Heart right ventricle (tissue), 16 donors: ENCODE measurements at places on chromosomes 5 and 9. TPM values are rescaled to one million over a fixed set of nuclear protein-coding genes. Genes with fewer than 3 reads are reported as not detected.

KIAA1191 gene
- 110 TPM for total RNA-seq

FUT7 gene
- not detected for total RNA-seq

CENPH gene
- total RNA-seq = 2.6 TPM

CARD9 gene
- total RNA-seq = 0.64 TPM

ARHGEF28 gene
- total RNA-seq = 1.5 TPM

MARVELD2 gene
- 2.1 TPM for total RNA-seq

CDHR2 gene
- total RNA-seq = not detected

CYSRT1 gene
- not detected for total RNA-seq

APBA1 gene
- total RNA-seq = 2.9 TPM

SLC36A3 gene
- not detected for total RNA-seq

PCDH1 gene
- total RNA-seq = 18.0 TPM

TAF1L gene
- total RNA-seq = not detected

SHOC1 gene
- total RNA-seq = not detected

AK8 gene
- total RNA-seq = not detected

NOL6 gene
- 13.7 TPM for total RNA-seq

FASTKD3 gene
- total RNA-seq = 4.0 TPM

WNK2 gene
- total RNA-seq = 170 TPM

CORO2A gene
- total RNA-seq = 0.49 TPM

PCDHB14 gene
- 3.7 TPM for total RNA-seq

FAM78A gene
- total RNA-seq = 29.5 TPM

NR2F1-AS1 gene
- 0.53 TPM for total RNA-seq

PCDHB16 gene
- 1.3 TPM for total RNA-seq

CSF2 gene
- not detected for total RNA-seq

RNF208 gene
- total RNA-seq = 24.4 TPM

C9orf153 gene
- 0.72 TPM for total RNA-seq

SH3GL2 gene
- total RNA-seq = 1.4 TPM

TAF11L10 gene
- total RNA-seq = not detected

CTNNAL1 gene
- total RNA-seq = 69.2 TPM

CYLC2 gene
- not detected for total RNA-seq

NNT gene
- total RNA-seq = 659 TPM

GEMIN5 gene
- 18.2 TPM for total RNA-seq

NAIF1 gene
- 5.9 TPM for total RNA-seq
